ENCODE measurements at places on chromosomes 3 and 15. TPM values are rescaled to one million over a fixed set of nuclear protein-coding genes. Genes with fewer than 3 reads are reported as not detected.

ITGA11 gene
- 11.1 TPM for total RNA-seq

PCNP gene
- 148 TPM for total RNA-seq

ISL2 gene
- total RNA-seq = 0.44 TPM

DPPA2 gene
- 0.19 TPM for total RNA-seq

SNRK gene
- 62.3 TPM for total RNA-seq

APOD gene
- total RNA-seq = 24.4 TPM

CCR9 gene
- 0.22 TPM for total RNA-seq

SIN3A gene
- total RNA-seq = 74.3 TPM

NDN gene
- total RNA-seq = 19.9 TPM

KLF15 gene
- total RNA-seq = 22.9 TPM

CDAN1 gene
- 13.1 TPM for total RNA-seq

TEX55 gene
- not detected for total RNA-seq

CD80 gene
- total RNA-seq = 1.2 TPM

MLH1 gene
- total RNA-seq = 29.2 TPM

MUC4 gene
- 0.19 TPM for total RNA-seq

MBD4 gene
- 35.1 TPM for total RNA-seq

CRYGS gene
- 2.9 TPM for total RNA-seq

ASB14 gene
- total RNA-seq = not detected

TMEM207 gene
- total RNA-seq = not detected

ATP13A4 gene
- 3.7 TPM for total RNA-seq

ZBBX gene
- 1.2 TPM for total RNA-seq

GPR27 gene
- 17.9 TPM for total RNA-seq

FBXW12 gene
- not detected for total RNA-seq

PLXND1 gene
- 152 TPM for total RNA-seq

THRB gene
- total RNA-seq = 17.2 TPM

GOLGA8G gene
- total RNA-seq = not detected

TLR9 gene
- 0.94 TPM for total RNA-seq

RAB8B gene
- 33.6 TPM for total RNA-seq

AGBL1 gene
- not detected for total RNA-seq

SMCO1 gene
- total RNA-seq = not detected

IQCF5 gene
- total RNA-seq = not detected

HCN4 gene
- 0.50 TPM for total RNA-seq

GXYLT2 gene
- total RNA-seq = 3.8 TPM

MUSTN1 gene
- total RNA-seq = 18.6 TPM

RPUSD3 gene
- total RNA-seq = 29.1 TPM

MFSD1 gene
- total RNA-seq = 76.2 TPM

KCNH8 gene
- 1.0 TPM for total RNA-seq

FBXL22 gene
- total RNA-seq = 4.7 TPM

STRIT1 gene
- not detected for total RNA-seq

BUB1B gene
- total RNA-seq = 0.94 TPM

SEMA3B gene
- 96.1 TPM for total RNA-seq

COL8A1 gene
- total RNA-seq = 24.2 TPM

HHLA2 gene
- total RNA-seq = 5.1 TPM

CCR8 gene
- 0.19 TPM for total RNA-seq

CXCR6 gene
- total RNA-seq = 2.7 TPM

FAM174B gene
- 13.8 TPM for total RNA-seq

ONECUT1 gene
- not detected for total RNA-seq

FRMD5 gene
- 0.41 TPM for total RNA-seq

EFCC1 gene
- 3.7 TPM for total RNA-seq

KLHL18 gene
- total RNA-seq = 31.1 TPM

RASGRF1 gene
- 0.98 TPM for total RNA-seq

MORC1 gene
- 0.06 TPM for total RNA-seq

TJP1 gene
- 121 TPM for total RNA-seq

SLC22A14 gene
- total RNA-seq = 0.19 TPM

IL20RB gene
- total RNA-seq = 0.79 TPM

ZPLD1 gene
- total RNA-seq = 1.2 TPM

OR5K3 gene
- not detected for total RNA-seq

ZCWPW2 gene
- 2.0 TPM for total RNA-seq

BFSP2 gene
- total RNA-seq = 0.41 TPM

TATDN2 gene
- total RNA-seq = 31.8 TPM

All from kidney (tissue), 22 donors.